ENCODE measurements at places on chromosomes 4 and X.
A peak's percentile ranks its signal among the peaks of the same experiment; 100 is the strongest.

- no peak for DNase-seq
Observed at GRCh38 chr4:147825451-147826287, 93.8 kb downstream of the ARHGAP10 start.

- peak; percentile 83 for DNase-seq
Observed at GRCh38 chrX:107669885-107670628, 41.7 kb downstream of the PRPS1 start.

- peak; percentile 33 for DNase-seq
Observed at GRCh38 chr4:143559757-143560147, 46.2 kb downstream of the SMARCA5 start.

- peak; percentile 32 for DNase-seq
Observed at GRCh38 chr4:1058198-1058996, 47.0 kb downstream of the FGFRL1 start.

DNA sequence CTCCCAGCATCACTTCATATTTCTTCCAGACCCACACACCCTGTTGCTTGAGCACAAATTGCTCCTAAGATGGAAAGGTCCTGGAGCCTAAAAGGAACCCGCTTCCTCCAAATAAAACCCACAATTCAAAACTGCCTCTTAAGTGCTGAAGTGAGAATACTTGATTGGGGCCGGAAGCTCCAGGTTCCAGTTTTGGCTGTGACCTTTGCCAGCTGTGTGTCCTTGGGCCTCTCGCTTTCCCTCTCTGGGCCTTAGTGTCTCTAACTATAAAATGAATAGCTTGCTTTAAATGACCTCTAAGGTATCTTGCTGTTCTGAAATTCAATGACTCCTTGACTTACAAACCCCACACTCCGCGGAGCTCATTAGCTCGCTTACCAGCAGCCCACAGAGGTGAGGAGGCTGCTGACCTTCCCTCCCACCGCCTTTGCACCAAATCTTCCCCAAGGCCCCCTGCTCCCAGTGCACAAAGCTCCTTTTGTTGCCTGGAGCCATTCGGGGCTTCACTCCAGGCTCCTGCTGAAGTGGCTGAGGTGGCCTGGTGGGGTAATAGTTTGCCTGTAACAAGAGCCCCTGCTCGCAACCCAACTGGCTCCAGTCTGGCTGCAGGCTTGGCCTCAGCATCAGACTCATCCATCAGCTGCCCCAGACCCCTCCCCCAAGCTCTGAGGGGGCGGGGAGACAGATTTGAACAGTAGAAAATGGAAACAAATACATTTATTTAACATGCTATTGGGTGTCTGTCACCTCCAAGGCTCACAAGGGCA, 21.8 kb downstream of the STARD8 start:
- DNase-seq = no peak

DNA sequence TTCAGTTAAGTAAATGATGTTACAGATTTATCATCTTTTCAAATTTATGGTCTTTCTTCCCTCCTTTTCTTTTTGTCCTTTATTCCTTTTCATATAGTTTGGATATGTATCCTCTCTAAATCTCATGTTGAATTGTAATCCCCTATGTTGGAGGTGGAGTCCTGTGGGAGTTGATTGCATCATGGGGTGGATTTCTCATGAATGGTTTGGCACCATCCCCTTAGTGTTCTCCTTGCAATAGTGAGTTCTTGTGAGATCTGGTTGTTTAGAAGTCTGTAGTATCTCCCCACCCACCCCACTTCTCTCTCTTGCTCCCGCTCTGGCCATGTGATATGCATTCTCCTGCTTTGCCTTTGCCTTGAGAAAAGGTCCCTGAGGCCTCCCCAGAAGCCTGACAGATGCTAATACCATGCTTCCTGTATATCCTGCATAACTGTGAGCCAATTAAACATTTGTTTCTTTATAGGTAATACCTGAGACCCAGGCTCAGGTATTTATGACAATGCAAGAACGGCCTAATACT, 236.7 kb downstream of the PRDM5 start:
- DNase-seq = no peak

DNA sequence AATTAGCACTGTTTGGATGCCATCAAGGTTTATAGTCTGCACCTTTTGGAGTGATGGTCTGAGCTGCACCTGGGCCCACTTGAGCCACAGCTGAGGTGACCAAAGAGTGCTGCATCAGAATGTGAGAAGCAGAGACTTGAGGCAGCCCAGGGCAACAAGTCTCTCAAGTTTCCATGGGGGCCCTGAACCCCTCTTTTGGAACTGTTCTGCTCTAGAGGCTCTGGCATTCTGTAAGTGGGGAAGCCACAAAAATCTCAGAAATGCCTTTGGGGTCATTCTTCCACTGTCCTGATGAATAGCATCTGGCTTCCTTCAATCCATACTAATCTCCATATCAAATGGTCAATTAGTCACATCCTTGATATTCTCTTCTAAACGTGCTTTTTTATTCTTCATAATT, 298.4 kb upstream of the MAOA start:
- DNase-seq = no peak

GRCh38 chr4:98688411-98689290, 30.2 kb upstream of the TSPAN5 start:
- DNase-seq = no peak

- DNase-seq = no peak
Observed at GRCh38 chr4:89805297-89805696, 31.7 kb downstream of the SNCA start.

GRCh38 chr4:71026086-71026485, 32.6 kb downstream of the DCK start:
- DNase-seq = no peak

DNA sequence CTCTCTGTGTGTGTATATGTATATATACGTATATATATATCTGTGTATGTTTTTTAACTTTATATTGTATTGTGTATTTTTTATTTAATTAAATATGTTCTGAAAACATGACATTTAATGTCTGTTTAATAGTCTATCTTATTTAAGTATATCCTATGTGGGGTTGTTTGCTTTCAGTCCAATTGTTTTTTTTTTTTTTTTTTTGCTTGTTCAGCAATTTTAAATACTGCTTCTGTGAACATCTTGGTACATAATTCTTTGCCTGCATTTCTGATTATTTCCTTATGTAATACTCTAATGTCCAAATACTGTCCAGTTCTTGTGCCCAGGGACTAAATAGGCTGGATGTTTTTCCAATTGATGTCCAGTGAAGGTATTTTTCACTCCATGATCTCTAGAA, 45.1 kb upstream of the MAD2L1 start:
- DNase-seq = no peak

GRCh38 chr4:36388710-36389109, 107.3 kb downstream of the DTHD1 start:
- peak; percentile 1 for DNase-seq

- no peak for DNase-seq
Observed at GRCh38 chr4:143405075-143405730, 68.5 kb downstream of the GAB1 start.

GRCh38 chr4:4717692-4718091, 141.8 kb upstream of the MSX1 start:
- DNase-seq = no peak

DNA sequence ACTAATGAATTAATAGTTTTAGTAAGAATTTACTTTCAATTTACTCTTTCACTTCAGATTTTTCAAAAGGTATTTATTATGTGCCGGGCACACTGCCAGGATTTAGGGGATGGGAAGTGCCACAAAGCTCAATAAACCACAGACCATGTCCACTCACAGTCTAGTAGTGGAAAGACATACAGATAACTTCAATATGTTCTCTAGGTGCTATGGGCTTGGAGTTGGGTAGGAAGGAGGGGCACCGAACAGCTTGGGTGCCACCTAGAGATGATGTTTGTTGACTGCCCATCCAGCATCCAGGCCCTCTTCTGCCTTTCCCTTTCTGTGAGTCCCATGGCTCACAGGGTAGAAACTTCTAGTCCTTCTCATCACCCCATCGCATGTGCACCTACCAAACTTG, 17.8 kb downstream of the MFAP3L start:
- DNase-seq = peak; percentile 3

DNA sequence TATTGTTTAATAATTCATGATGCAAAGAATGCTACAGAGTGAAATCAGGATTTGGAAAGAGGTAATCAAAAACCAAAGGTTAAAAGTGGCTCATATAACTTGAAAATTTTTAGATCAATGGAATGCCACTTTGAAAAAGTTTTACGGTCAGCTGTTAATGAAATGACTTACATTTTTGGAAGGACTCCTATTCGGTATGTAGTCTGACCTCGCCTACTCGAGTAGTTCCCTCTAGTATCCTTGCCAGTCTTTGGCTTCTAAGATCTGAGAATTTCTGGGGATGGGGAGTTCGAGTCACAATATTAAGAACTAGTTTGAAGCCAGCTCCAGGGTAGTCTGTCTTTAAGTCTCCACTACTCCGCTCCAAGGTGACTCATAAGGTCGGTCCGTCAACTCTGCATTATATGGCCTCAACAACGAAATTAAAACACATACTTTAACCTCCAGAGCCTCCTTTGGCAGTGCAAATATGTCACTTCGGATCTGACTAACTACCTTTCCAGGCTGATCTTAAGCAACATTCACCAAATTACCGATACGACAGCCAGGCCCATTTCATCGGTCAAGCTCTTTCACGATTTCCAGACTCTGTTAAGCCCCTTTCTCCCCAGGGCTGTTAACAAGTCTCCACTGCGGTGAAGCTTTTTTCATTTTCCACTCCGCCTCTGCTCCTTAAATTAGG, 733 bp upstream of the NAA15 start:
- peak; percentile 55 for DNase-seq

- no peak for DNase-seq
Observed at GRCh38 chr4:184792950-184793555, 32.7 kb downstream of the ACSL1 start.

DNA sequence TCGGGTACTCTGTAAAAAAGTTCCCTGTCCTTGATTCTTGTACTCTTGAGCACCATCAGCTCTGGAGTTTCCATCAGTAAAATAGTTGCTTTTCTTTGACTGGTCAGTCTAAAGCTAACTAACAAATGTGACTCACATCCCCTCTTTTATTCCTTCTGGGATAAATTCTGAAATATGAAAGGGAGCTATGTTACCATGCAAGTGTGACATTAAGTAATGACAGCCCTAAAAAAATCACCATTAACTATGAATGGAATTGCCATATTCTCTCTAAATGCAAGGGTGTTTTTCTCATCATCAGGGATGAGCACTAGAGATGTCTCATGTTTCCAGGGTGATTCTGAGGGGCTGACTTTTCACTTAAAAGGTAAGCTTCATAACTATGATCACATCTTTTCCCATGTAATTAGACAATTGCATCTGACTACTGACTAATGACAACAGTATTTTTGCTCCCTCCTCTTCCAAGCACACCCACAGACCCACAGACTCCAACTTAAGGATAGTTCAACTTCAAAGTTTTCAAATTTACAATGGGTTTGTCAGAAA, 26.9 kb upstream of the RASGEF1B start:
- DNase-seq = peak; percentile 4

GRCh38 chr4:18934197-18934596, 912.6 kb upstream of the LCORL start:
- DNase-seq = no peak

- peak; percentile 3 for DNase-seq
Observed at GRCh38 chr4:153785910-153786721, 2.8 kb downstream of the SFRP2 start.

DNA sequence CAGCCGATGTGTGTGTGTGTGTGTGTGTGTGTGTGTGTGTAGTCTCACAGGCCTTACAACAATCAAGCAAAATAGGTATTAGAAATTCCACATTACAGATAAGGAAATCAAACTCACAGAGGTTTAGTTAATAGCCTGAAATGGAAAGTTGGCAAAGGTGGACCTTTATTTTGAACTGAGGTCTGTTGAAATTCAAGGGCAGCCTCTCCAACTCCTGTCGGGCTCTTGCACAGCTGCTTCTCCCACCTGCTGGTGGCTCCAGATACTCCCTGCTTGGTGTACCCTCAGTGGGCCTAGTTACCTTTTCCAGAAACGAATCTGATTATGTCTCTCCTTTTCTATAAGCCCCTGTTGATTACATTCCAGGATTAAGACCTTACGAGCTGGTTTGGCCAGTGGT, 195.9 kb downstream of the MGST2 start:
- no peak for DNase-seq

GRCh38 chr4:163621821-163622220, 127.3 kb downstream of the TMA16 start:
- DNase-seq = no peak

DNA sequence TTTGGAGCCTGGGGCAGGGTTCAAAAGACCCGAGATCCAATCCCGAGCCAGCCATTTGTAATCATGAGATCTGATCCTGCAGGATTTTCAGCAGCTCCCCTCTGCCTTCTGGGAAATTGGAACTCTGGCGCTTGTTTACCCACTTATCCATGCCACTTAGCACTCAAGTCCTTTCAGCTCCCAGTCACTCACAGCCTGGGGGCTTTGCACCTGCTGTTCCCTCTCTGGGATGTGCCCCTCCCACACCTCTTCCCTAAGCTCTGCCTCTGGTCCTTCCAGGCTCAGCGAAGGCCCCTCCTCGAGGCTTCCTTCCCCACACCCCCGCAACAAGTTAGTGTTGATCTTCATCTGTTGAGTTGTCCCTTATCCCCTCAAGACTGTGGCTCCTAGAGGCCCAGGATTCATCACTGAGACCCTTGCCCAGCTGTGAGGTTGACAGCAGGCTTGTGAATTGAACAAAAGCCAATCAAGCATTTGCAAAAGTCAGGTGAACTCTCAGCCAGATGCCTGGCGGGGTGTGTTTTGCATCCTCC, 99.1 kb upstream of the AFAP1 start:
- DNase-seq = peak; percentile 92

- DNase-seq = no peak
Observed at GRCh38 chr4:53169695-53170617, 195.9 kb downstream of the SCFD2 start.

- no peak for DNase-seq
Observed at GRCh38 chr4:52069571-52069970, 18.5 kb downstream of the SPATA18 start.

- peak; percentile 43 for DNase-seq
Observed at GRCh38 chr4:106238820-106239420, 77.1 kb downstream of the TBCK start.

- no peak for DNase-seq
Observed at GRCh38 chr4:159150396-159150795, 47.5 kb downstream of the RAPGEF2 start.

DNA sequence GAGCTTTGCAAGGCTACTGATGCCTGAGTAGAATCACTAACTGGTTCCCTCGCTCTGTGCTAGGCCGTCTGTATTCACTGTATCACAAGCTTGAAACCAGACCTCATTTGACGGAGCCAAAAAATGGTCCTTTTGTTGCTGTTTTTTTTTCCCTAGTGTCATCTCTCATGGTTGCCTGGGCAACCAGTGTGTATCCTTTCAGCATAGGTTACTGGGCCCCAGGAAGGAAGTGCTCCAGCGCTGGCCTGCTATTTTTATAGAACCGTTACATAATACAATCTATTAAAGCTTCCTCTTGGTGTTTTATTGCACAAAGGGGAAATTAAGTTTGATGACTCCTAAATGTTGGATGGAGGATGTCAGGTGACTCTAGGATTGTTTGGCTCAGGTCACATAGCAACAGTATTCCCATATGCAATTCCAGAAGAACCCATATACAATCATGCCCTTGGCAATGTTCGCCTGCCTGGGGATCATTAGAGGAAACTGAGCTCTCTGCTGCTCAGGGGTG, 220.4 kb downstream of the SPRY1 start:
- peak; percentile 51 for DNase-seq

GRCh38 chr4:139115226-139115625, 61.8 kb downstream of the ELF2 start:
- DNase-seq = no peak

All from NCI-H69 (cell line).